ENCODE measurements at places on chromosomes 6 and 20.
A peak's percentile ranks its signal among the peaks of the same experiment; 100 is the strongest.

GRCh38 chr20:53738945-53739798 lies 145.5 kb upstream of the ZNF217 start:
- DNase-seq = peak; percentile 50

- no peak for DNase-seq
Observed at GRCh38 chr6:40359808-40360207, 227.4 kb downstream of the LRFN2 start.

GRCh38 chr6:33797626-33798342 lies 6.0 kb downstream of the MLN start:
- DNase-seq = no peak

DNA sequence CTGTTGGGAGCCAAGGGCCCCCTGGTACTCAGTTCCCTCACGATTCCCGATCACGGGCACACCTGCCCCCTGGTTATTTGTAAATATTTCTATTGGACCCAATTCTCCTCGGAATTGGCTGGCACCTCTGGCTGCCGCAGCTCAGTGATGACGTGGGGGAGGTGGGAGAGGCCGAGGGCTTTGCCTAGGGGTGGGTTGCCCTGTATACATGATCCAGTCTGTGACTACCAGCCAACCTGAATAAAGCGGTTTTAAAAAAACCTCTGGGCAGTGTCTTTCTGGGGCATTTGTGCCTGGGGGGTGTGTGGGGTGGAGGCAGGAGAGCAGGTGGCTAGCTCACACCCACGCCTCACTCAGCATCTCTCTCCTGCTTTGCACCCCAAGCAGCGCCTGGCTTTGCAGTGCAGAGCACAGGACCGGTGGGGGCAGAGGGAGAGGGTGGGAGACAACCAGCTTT lies 42.2 kb downstream of the VSTM2L start:
- no peak for DNase-seq

DNA sequence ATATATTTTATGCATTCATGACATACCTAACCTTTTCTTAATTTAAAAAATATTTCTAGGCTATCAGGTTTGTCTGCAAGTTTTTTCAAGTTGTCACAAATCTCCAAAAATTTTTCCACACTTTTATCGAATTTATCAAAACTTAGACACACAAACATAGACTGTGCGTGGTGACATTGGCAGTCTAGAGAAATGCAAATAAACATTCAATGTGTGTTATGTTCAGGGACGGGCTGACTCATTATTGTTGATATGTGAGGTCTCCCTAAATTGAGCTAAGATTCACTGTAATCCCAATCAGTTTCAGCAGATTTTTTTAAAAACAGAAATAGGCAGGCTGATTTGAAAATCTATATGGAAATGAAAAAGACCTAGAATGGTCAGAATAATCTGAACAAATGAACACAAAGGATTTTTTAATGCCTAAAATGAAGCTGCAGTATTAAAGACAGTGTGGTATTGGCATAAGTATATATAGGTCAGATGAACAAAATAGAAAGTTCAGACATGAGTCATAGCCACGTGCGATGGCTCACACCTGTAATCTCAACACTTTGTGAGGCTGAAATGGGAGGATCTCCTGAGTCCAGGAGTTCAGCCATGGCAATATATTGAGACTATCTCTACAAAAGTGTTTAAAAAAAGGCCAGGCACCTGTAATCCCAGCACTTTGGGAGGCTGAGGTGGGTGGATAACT lies 19.2 kb downstream of the BLTP3A start:
- no peak for DNase-seq

DNA sequence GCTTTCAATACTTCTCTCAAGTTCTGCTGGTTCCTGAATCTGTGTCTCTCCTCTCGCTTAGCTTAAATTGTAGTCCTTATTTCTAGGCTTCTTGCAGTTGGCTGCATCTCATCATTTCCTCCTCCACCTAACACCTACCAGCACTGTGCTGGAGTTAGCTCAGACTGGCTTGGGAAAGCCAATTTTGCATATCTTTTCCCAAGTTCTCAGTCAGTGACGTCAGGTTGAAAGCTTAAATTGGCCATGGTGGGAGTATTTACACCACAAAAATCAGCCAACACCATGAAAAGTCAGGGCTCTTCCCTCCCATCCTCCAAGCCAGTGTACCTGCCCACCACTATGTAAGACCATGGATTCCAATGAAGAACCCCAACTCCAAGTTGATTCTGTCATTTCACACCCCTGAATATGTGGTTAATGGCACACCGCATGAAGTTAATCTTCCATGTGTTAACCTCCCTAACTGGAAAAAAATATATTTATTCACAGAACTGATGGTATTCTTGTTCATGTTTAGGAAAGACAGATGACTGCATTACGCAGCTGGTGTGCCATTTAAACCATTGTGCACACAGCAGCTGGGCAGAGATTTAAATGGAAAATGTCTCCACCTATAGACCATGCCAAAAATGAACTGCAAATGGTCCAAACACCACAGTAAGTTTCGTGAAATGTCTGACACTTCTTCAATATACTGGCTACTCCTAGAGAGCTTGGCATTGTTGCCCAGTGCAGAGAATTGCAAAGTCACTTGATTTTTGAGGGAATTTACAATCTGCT lies 274.1 kb upstream of the MAP3K7 start:
- no peak for DNase-seq

DNA sequence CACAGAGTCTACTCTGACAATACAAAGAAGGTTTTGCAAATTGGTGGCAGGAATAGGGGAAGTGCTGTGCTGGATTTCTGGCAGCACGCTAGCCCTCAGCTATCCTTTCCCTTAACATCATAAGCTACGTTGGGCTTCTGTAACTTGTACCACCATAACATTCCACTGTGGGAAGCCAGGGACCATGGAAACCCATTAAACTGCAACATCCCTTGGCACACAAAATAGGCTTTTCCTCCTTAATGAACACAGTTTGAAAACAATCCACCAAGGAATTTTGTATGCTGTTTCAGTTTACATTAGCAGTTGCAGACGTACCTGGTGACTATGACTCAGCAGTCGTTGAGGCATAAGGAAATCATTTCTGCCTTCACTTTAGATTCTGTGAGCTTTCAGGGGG lies 203.9 kb upstream of the RAB32 start:
- no peak for DNase-seq

DNA sequence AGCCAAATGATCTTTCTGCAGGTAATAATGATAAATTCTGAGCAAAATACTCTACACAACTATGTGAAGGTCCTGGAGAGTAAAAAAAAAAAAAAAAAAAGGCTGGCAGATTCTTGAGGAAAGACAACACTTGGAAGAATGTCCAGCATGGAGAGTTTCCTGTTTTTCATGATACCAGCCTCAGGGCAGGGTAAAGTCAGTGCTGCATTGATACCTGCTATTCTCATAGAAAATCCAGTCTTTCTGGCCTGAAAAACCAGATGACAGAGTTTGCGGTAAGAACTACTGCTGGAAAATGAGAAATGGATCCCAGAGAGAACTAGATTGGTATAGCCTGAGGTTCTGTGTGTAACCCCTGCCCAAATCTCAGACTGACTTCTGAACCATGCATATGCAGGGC lies 89.1 kb downstream of the AFG1L start:
- DNase-seq = no peak

- no peak for DNase-seq
Observed at GRCh38 chr6:137680705-137681346, 186.2 kb upstream of the TNFAIP3 start.

GRCh38 chr6:132304891-132305305 lies 96.4 kb downstream of the MOXD1 start:
- no peak for DNase-seq

- DNase-seq = peak; percentile 44
Observed at GRCh38 chr20:2206957-2207769, 88.6 kb upstream of the TGM3 start.

DNA sequence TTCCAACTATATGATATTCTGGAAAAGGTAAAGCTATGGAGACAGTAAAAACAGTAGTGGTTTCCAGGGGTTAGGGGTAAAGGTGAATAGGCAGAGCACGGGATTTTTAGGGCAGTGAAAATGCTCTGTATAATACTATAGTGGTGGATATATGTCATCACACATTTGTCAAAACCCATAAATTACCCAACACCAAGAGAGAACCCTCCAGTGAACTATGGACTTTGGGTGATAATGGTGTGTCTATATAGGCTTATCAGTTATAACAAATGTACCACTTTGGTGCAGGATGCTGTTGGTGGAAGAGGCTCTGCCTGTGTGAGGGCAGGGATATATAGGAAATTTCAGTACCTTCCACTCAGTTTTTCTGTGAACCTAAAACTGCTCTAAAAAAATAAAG lies 149.9 kb downstream of the GPX5 start:
- peak; percentile 22 for DNase-seq
